ENCODE measurements at places on chromosomes 1 and 21.

- no peak for DNase-seq
Observed at GRCh38 chr21:41763996-41764395, 2.9 kb downstream of the RIPK4 start.

- DNase-seq: no peak
Observed at GRCh38 chr1:215569986-215570824, 3.1 kb downstream of the KCTD3 start.

GRCh38 chr1:205449750-205450443 is 5.9 kb downstream of the BLACAT1 start:
- no peak for DNase-seq

GRCh38 chr1:232432313-232432712 is 197.6 kb downstream of the SIPA1L2 start:
- DNase-seq: no peak

- no peak for DNase-seq
Observed at GRCh38 chr1:44962729-44963128, 23.7 kb downstream of the EIF2B3 start.

DNA sequence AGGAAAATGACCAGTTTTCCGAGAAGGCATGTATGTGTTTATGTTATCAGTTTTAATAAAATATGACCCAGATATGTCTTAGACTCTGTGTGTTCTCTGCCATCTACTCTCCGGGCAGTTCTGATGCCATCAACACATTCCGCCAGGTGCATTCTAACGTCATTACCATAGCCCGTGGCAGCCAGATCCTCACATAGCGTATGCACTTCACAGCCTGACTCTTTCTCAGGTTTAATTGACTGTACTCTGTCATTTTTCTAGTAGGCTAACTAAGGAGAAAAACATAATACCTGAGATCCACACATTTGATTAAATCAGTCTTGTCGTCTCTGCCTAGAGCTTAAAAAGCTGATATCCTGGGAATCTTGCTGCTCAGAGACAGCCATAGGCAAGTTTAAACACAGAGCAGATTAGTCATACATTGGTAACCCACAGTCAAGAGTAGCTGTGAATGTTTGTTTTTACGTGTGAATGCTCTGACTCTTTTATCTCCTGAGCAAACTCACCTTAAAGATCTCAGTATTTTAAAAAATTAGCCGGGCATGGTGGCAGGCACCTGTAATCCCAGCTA is 175.9 kb downstream of the GREM2 start:
- no peak for DNase-seq

DNA sequence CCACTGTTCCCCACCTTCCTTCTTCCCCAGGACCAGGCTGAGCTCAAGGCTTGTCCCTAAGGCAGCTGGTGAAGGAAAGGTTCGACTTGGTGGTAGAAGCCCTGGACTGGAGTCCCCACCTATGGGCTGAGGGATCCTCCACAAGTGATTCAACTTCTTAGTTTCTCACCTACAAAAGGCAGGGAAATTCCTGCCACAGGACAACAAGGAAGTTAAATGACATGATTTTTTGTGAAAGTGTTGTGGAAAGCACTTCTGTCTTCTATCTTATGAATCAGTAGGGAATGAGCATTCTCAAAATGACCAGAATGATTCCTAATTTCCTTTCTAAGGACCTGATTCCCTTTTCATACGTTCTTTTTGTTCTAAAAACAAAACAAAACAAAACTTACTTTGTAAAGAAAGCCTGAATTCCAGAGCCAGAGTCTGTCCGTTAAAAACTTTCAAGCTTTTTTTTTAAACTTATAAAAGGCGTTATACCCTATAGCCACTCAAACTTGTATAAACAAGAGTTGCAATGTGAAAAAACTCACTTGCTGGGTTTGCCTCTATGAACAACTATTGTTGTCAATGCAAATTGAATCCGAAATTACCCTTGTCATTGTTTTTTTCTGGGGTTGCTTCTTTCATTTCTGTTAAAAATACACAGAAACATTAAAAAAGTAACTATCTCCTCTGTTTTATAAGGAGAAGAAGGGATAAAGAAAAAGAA is 12.2 kb downstream of the KCNJ15 start:
- no peak for DNase-seq

DNA sequence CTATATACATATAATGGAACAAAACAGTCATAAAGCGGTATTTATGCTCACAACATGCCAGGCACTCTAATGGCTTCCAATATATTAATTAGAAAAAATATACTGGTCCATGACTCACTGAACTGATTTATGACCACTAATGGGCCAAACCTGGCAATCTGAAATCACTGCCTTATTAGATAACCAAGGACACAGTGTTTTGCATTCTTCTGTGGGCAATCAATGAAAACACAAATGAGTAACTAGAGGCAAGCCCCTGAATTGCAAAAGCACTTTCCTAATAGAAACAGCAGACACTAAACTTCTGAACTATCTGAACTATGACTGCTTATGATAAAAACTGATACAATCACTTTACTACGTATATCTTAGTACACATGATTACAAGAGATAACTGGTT is 3.5 kb downstream of the GCLM start:
- DNase-seq: no peak

DNA sequence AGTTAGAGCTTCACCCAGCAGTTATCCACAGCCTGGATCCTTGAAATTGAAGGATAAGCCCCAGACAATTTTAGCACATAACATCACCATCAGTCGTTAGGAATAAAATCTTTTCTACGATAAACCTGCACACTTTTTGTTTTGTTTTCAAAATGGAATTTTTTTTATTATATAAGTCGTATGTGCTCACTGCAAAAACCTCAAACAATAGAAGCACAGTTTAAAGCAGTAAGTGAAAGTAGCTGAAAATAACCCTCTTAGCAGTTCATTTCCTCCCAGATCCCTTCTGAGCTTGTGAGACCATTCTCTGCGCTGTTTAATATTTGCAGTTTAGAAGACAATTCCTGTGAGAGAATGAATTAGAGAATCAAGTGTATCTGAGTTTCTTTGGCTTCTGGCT is 38.3 kb downstream of the ELK4 start:
- DNase-seq: no peak

GRCh38 chr1:61670445-61670844 is 54.5 kb downstream of the TM2D1 start:
- no peak for DNase-seq

- DNase-seq: no peak
Observed at GRCh38 chr1:45213892-45214291, 7.5 kb upstream of the ZSWIM5 start.

- DNase-seq: no peak
Observed at GRCh38 chr1:35857830-35858229, 25.2 kb upstream of the AGO1 start.

GRCh38 chr21:33064623-33065390 is 5.1 kb upstream of the OLIG1 start:
- DNase-seq: no peak

DNA sequence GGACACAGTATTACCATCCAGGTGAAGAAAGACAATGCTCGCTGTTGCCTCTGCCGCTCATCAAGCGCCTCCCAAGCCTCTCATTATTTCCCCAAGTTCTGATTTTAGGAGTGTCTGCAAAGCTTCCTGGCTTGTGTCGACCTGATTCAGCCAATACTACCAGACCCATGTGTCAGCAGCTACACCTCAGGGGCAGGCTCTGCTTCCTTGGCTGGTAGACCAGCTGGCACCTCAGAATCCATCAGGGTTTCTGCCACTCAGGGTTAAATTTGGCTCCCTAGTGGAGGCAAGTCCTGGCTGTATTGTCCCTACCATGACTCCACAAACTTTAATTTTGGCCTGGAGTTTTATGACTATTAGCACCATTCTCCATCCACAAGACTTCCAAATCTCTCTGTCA is 35.4 kb downstream of the SUSD4 start:
- DNase-seq: no peak

DNA sequence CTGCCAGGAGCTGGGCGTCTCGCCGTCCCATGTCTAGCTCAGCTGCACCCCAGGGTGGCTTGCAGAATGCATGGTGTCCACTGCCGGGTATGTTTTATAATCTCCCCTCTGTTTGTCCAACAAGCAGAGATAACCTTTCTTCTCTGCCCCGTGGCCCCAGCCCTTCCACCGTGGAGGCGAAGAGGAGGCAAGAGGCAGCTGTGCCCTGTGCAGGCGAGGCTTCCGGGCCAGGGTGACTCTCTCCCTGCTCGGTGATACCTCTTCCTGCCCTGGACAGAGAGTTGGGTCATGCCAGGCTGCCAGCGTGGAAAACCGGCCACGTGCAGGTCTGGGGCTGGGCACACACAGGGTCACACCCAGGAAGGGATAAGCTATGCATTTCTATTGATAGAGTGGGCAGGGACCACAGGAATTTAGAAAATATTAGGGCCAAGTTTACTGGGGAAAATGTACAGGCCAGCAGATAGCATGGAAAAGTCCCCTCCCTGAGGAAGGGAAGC is at the start of gene TFF2:
TSS of gene TFF2 (minus strand) at position 68 of the 500 bp plus-strand sequence. CDS start at position 31, 37 bp downstream.
- no peak for DNase-seq

- DNase-seq: no peak
Observed at GRCh38 chr1:111565079-111565478, 54.5 kb upstream of the RAP1A start.

DNA sequence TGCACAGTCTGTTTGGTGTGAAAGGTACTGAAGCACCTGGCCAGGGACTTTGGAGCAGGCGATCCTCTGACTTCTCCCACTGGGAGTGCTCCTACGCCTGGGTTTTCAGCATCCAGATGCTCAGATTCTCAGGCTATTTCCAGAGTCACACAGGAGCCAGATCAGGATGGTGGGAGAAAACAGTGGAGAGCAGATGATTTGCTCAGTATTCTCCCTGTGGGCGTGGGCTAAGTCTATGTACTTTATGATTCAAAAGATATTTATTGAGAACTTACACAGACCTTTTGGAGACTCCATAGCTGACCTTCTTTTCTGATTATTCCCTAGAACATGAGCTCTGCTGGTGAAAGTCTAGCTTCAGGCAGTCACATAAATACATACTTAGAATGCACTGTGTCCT is 134.6 kb downstream of the TENT5C start:
- DNase-seq: no peak

GRCh38 chr1:217272385-217272784 is 358.5 kb downstream of the GPATCH2 start:
- no peak for DNase-seq

DNA sequence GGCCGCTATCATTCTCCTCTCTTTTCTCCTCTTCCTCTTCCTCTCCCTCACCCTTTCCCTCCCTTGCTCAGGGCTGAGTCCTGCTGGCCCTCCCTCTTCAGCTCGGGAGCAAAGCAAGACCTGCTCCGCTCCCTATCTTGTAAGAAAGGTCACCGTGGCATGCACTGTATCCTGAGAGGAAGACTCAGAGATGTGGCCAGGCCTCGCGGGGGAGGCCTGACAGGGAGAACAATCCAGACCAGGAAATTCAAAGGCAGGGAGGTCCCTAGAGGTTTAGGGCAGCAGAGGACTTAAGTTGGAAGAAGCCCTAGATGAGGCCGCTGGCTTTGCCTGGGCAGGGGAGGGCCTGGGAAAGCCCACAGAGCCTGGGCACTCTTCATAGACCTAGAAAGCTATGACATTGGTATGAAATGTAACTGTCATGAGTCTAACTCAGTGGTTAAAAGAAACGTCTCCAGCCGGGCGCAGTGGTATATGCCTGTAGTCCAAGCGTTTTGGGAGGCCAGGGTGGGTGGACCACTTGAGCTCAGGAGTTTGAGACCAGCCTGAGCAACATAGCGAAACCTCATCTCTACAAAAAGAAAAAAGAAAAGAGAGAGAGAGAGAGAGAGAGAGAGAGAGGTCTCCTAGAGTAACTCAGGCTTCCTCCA is 14.6 kb upstream of the PTAFR start:
- DNase-seq: no peak

DNA sequence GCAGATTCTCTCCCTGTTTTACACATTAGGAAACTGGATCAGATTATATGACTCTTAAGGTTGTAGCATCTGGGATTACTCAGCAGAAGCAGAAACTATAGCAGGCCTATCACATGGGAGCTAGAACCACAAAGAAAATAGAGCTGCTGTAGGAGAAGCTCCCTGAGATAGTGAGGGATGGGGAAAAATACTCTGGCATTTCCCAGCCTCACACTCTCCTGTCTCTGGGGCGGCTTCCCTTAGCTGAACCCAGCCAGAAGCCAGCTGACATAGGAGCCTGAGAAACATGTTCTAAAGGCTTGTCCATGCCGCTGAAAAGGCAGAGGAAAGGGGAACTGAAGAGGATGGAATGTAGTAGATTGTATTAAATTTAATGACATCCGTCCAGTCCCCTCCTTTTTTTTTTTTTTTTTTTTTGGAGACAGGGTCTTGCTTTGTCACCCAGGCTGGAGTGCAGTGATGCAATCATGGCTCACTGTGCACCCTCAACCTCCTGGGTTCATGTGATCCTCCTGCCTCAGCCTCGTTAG is 76.8 kb upstream of the DNAJC6 start:
- DNase-seq: no peak

- no peak for DNase-seq
Observed at GRCh38 chr1:52676249-52676903, 21.8 kb downstream of the COA7 start.

DNA sequence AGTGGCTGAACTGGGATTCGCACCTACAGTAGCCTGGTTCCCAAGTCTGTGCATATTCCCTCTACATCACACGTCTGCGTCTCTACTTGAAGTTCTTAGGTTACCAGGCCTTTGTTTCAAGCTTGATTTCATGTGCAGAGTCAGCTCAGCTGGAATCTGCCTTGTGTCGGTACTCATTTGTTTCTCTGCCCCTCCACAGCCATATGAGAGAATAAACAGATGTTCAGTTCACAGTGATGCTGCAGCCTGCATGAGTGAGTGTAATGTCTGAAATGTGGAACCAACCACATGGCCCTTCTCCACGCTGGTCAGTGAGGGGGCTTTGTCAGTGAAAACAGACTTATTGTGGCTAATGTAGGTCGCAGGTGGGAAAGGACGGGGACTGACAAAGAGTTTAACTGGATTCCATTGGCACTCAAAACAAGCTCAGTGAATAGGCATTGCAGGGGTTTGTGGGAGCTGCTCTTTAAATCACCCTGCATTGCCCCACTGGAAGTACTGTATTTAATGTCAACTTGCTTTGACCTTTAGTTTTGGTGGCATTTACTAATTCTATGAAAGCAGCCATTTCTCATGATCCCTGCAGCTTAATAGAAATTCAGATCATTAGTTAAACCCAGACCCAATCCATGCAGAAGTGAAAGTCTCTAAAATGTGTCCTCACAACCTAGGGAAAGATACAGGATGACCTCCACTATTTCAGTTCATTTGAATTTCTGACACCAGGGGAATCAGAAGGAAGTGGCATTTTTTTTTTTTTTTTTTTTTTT is 136.4 kb upstream of the FAM78B start:
- DNase-seq: no peak

DNA sequence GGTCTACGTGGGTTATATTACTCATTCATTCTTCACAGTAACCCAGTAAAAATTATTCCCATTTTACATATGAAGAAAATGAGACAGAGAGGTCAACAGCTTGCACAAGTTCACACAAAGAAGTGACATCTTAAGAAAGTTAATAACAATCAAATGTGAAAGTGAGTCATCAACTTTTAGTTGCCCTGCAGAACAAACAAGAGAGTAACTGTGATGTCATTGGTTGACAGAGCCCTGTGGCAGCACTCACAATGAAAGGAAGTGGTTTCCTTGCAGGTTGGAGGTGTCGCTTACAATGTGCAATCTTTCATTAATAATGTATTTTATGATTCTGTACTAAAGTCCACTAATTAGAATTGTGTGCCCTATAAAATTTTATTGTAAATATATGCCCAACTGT is 369.6 kb downstream of the RYR2 start:
- DNase-seq: no peak

- DNase-seq: no peak
Observed at GRCh38 chr1:6950001-6950765, 164.9 kb downstream of the CAMTA1 start.
